Epithelial cell of umbilical artery (primary cell): ENCODE measurements at places on chromosomes 5 and 9. TPM values are rescaled to one million over a fixed set of nuclear protein-coding genes. Genes with fewer than 3 reads are reported as not detected.

The TLN1 gene
- total RNA-seq: 223 and 265 TPM in 2 replicates

The CCDC171 gene
- 1.6 and 1.7 TPM in 2 replicates for total RNA-seq

The MROH2B gene
- total RNA-seq: not detected in 2 replicates

The SLC6A7 gene
- not detected in 2 replicates for total RNA-seq

The ARSI gene
- total RNA-seq: under 0.01 and 0.30 TPM in 2 replicates

The PFDN1 gene
- 70.4 and 116 TPM in 2 replicates for total RNA-seq

The TBC1D13 gene
- total RNA-seq: 8.8 and 12.9 TPM in 2 replicates

The DNAI1 gene
- total RNA-seq: not detected in 2 replicates

The KCNIP1 gene
- not detected in 2 replicates for total RNA-seq

The SMIM33 gene
- under 0.01 TPM in 1 of 2 replicates, not detected in the other for total RNA-seq

The PCDHB12 gene
- total RNA-seq: under 0.01 TPM in 1 of 2 replicates, not detected in the other

The PDE8B gene
- total RNA-seq: 0.15 TPM in 1 of 2 replicates, not detected in the other

The DMGDH gene
- total RNA-seq: 0.30 and 0.32 TPM in 2 replicates

The ORM2 gene
- total RNA-seq: not detected in 2 replicates

The PSAT1 gene
- 31.2 and 114 TPM in 2 replicates for total RNA-seq

The CAAP1 gene
- total RNA-seq: 20.5 and 23.3 TPM in 2 replicates

The GPR21 gene
- total RNA-seq: 0.15 and 0.32 TPM in 2 replicates

The GMCL2 gene
- not detected in 2 replicates for total RNA-seq

The LCNL1 gene
- not detected in 2 replicates for total RNA-seq

The ADAMTSL2 gene
- under 0.01 TPM in 1 of 2 replicates, not detected in the other for total RNA-seq

The PTGDS gene
- 0.65 TPM in 1 of 2 replicates, not detected in the other for total RNA-seq

The SLC25A48 gene
- not detected in 2 replicates for total RNA-seq

The F2RL2 gene
- 0.65 and 2.3 TPM in 2 replicates for total RNA-seq
